ENCODE measurements at places on chromosomes 5 and 9.

- H3K4me1 ChIP-seq = no peaks in the 10 kb centered on the region
- DNase-seq = no peak
- no peak overlapping the region for H3K27ac ChIP-seq
These were observed 157.3 kb downstream of the C5orf15 start for GRCh38 chr5:133811168-133811567.

- no peaks in the 10 kb centered on the region for H3K36me3 ChIP-seq
- no peaks in the 10 kb centered on the region for H3K27me3 ChIP-seq
- DNase-seq = no peak
- no peak overlapping the region for H3K4me3 ChIP-seq
These were observed 17.6 kb upstream of the HEXB start for GRCh38 chr5:74667396-74667795.

DNA sequence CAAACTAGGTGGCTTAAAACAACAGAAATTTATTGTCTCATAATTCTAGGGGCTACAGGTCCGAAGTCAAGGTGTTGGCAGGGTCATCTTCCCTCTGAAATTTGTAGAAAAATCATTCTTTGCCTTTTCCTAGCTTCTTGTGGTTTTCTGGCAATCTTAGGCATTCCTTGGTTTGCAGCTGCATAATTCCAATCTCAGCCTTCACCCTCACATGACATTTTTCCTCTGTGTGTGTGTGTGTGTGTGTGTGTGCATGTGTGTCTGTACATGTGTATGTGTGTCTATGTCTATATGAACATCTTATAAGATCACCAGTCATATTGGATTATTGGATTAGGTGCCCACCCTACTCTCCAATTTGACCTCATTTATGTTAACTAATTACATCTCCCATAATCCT lies 330.6 kb downstream of the CHSY3 start:
- H3K4me1 ChIP-seq = no peaks in the 10 kb centered on the region
- H3K4me3 ChIP-seq = no peak overlapping the region
- H3K36me3 ChIP-seq = no peaks in the 10 kb centered on the region
- H3K27me3 ChIP-seq = no peaks in the 10 kb centered on the region
- DNase-seq = no peak

- H3K27me3 ChIP-seq = no peaks in the 10 kb centered on the region
- H3K4me3 ChIP-seq = no peak overlapping the region
- H3K27ac ChIP-seq = no peak overlapping the region
- H3K36me3 ChIP-seq = no peaks in the 10 kb centered on the region
- H3K4me1 ChIP-seq = no peaks in the 10 kb centered on the region
These were observed 14.3 kb upstream of the POU5F2 start for GRCh38 chr5:93755716-93756115.

GRCh38 chr5:15566789-15567188 lies 66.8 kb downstream of the FBXL7 start:
- no peak for DNase-seq
- H3K27ac ChIP-seq = no peak overlapping the region
- no peaks in the 10 kb centered on the region for H3K4me1 ChIP-seq
- H3K4me3 ChIP-seq = no peak overlapping the region
- H3K27me3 ChIP-seq = no peaks in the 10 kb centered on the region
